Lower lobe of right lung (tissue), 2 donors: ENCODE measurements at places on chromosomes 5 and 9. TPM values are rescaled to one million over a fixed set of nuclear protein-coding genes. Genes with fewer than 3 reads are reported as not detected.

The TNFSF15 gene
- 5.2 TPM for total RNA-seq

DNA sequence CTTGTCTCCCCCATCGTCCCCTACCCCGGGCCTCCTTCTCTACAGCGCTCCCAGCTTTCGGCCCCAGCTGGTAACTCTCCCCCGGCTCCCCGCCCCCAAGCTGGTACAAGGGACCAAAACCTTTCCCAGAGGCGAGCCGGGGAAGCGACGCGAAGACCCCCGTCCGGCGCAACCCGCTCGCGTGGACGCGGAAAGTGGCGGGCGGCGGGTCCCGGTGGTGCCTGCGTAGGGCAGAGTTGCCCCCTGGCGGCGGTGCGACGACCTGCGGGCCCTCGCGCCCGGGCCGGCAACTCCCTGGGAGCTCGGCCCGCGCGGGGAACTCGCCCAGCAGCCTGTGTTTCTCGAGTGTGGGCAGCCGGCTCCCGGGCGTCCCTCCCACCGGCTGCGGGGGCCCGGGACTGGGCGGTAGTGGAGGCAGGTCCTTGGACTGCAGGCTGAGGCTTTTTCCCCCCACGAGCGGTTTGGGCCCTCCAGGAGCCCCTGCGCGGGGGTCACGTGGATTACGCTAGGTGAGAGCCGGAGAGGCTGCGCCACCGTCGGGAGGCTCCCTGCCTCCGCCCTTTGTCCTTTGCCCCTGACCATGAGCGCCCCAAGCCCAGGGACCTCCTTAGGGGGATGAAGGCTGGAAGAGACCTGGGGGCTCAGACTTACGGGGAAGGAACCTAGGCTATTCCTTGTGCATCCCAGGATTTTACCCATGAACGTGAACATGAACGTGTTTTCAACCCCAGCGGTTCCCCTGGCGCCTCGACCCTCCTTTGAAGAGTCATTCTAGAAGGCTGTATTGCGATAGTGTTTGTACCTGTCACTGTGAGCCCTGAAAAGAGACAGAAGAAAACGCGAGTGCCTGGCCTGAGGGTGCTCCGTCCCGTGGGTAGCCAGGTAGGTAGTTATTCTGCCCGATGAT, 2.9 kb upstream of the FOXD1 start:
- H3K4me1 ChIP-seq: peaks cover 25% of the 10 kb centered on the region
- H3K4me3 ChIP-seq: no peak overlapping the region
- H3K27me3 ChIP-seq: peaks cover 84% of the 10 kb centered on the region
- H3K27ac ChIP-seq: no peak overlapping the region
- no peaks in the 10 kb centered on the region for H3K36me3 ChIP-seq

The NRARP gene
- 6.5 TPM for total RNA-seq

DNA sequence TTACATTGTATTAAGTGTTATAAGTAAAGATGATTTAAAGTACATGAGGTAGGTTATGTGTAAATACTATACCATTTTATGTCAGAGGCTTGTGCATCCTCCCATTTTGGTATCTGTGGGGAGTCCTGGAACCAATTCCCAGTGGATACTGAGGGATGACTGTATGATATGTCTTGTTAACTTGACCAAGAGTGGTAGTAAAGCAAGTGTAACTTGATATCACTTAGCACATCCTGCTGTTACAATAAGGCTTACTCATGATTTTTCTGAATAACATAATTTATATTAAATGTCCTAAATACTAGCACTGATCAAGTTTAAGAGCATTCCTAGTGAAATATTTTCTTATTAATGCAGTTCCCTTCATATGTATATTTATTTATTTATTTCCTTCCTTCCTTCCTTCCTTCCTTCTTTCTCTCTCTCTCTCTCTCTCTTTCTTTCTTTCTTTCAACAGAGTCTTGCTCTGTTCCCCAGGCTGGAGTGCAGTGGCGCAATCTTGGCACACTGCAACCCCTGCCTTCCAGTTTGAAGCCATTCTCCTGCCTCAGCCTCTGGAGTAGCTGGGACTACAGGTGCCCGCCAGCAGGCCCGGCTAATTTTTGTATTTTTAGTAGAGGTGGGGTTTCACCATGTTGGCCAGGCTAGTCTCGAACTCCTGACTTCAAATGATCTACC, 7.5 kb downstream of the NDFIP1 start:
- no peak overlapping the region for H3K27ac ChIP-seq
- no peaks in the 10 kb centered on the region for H3K27me3 ChIP-seq
- H3K4me3 ChIP-seq: no peak overlapping the region
- no peaks in the 10 kb centered on the region for H3K36me3 ChIP-seq

GRCh38 chr9:89821081-89821480, 216.3 kb downstream of the GADD45G start:
- peaks cover 3% of the 10 kb centered on the region for H3K4me1 ChIP-seq
- H3K36me3 ChIP-seq: no peaks in the 10 kb centered on the region
- H3K27ac ChIP-seq: no peak overlapping the region
- H3K27me3 ChIP-seq: no peaks in the 10 kb centered on the region

- H3K4me3 ChIP-seq: no peak overlapping the region
- no peak overlapping the region for H3K27ac ChIP-seq
- no peaks in the 10 kb centered on the region for H3K4me1 ChIP-seq
- DNase-seq: no peak
- H3K36me3 ChIP-seq: peaks cover 93% of the 10 kb centered on the region
- H3K27me3 ChIP-seq: no peaks in the 10 kb centered on the region
These were observed 114.2 kb upstream of the CACNA1B start for GRCh38 chr9:137763271-137763955.

- no peaks in the 10 kb centered on the region for H3K27me3 ChIP-seq
- no peak overlapping the region for H3K27ac ChIP-seq
- no peak for DNase-seq
- H3K36me3 ChIP-seq: no peaks in the 10 kb centered on the region
These were observed 327.9 kb downstream of the TMEM161B start for GRCh38 chr5:87940775-87941174.

- H3K27ac ChIP-seq: peak overlapping the region; percentile 26
- H3K36me3 ChIP-seq: no peaks in the 10 kb centered on the region
- no peak overlapping the region for H3K4me3 ChIP-seq
- no peak for DNase-seq
- H3K27me3 ChIP-seq: no peaks in the 10 kb centered on the region
These were observed 76.7 kb upstream of the IL6ST start for GRCh38 chr5:56071470-56071869.

The SLC6A19 gene
- not detected for total RNA-seq

The GMCL2 gene
- total RNA-seq: not detected

The SCGB3A1 gene
- total RNA-seq: 1,318 TPM

DNA sequence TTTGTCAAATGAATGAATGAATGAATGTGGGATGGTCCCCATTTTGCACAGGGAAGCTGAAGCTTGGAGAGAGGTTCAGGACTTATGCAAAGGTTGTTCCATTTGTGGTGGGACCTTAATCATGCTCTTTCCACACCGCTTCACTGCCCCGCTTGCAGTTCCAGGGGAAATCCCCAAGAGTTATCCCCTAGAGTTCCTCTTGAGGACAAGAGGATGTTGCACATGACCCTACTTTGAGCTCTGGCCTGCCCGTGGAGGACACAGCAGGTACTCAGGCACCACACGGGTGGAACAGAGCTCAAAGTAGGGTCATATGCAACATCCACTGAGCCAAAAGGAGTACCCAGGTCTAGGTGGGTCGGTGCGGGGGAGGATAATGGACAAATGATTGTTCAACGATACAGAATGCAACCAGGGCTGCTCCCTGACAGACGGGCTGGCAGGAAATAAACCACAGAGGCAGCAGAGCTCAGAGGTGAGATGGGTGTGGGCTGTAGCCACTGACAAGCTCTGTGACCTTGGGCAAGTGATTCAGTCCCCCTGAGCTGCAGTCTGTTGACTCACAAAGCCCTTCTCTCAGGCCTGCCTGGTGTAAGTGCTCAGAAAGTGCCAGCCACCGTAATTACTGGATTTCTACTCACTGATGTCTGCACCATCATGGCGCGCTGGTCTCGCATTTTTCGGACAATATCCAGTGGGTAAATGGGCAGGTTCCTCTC, 60.3 kb upstream of the EPB41L4B start:
- H3K36me3 ChIP-seq: peaks cover 43% of the 10 kb centered on the region
- no peak overlapping the region for H3K27ac ChIP-seq
- no peaks in the 10 kb centered on the region for H3K4me1 ChIP-seq

DNA sequence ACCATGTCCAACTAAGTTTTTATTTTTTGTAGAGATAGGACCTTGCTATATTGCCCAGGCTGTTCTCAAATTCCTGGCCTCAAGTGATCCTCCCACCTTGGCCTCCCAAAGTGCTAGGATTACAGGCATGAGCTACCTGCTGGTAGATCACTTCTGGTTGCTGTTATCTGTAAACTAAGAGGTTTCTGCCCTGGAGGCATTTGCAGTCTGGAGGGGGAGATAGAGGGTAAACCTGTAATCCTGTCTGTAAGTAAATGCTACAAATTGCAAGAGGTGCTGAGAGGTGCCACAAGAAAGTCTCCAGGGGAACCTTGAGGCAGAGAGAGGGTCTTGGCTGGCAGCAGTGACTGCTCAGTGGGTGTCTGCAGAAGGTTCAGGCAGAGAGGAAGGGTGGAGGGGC, 29.0 kb upstream of the GGTA1 start:
- no peak overlapping the region for H3K4me3 ChIP-seq
- H3K36me3 ChIP-seq: no peaks in the 10 kb centered on the region
- H3K27me3 ChIP-seq: no peaks in the 10 kb centered on the region
- H3K4me1 ChIP-seq: no peaks in the 10 kb centered on the region
- DNase-seq: no peak

The SLC25A46 gene
- 37.9 TPM for total RNA-seq

DNA sequence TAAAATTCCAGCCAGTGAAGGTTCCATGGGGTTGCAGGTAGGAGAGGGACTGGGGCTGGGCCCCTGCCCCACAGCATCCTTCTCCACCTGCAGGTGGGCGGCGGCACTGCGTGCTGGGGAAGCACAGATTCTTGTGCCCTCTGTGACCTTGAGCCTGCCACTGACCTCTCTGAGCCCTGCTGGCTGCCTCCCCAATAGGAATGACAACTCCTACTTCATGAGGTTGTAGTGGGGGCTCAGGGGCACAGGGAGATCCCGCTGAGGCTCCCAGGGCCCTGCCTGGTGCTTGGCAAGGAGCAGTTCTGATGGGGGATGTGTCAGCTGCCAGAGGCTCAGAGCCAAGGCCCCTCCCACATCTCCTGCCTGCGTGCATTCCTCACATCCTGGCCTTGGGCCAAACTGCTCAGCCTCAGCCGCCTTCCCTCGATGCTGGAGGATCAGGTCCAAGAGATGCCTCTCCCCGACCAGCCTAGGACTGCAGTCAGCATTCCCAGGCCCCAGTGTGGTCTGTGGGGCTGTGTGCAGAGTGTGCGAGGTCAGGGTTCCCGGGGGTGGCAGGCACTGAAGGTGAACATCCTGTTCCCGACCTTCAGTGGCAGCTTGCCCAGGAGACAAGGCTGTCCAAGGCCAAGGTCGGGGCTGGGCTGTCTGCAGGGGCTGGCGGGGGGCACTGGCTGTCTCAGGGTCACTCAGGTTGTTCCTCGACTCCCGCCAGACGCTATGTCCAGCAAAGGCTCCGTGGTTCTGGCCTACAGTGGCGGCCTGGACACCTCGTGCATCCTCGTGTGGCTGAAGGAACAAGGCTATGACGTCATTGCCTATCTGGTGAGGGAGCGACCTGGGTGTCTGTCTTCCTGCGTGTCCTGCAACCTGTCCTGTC, 7.0 kb downstream of the ASS1 start:
- peaks cover 64% of the 10 kb centered on the region for H3K4me1 ChIP-seq
- DNase-seq: peak; percentile 86
- peak overlapping the region; percentile 72 for H3K27ac ChIP-seq
- peak overlapping the region; percentile 17 for H3K4me3 ChIP-seq
- H3K36me3 ChIP-seq: no peaks in the 10 kb centered on the region

DNA sequence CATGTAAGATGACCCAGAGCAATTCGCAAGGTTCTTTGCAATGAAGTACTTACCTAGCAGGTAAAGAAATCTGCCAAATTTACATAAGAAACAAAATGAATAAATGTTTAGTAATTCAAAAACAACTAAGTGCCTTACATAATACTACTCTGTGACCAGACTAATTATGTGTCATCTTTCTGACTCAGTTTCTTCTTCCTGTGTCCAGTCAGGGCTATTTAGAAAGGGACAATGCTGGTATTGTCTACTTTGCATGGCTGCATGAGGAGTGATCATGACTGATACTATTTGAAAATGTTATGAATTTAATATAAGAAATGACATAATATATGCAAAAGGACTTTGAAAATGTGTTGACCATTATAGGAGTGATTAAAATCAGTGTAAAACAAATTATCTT, 210.0 kb downstream of the TMEM161B start:
- no peaks in the 10 kb centered on the region for H3K36me3 ChIP-seq
- DNase-seq: no peak
- H3K27me3 ChIP-seq: no peaks in the 10 kb centered on the region
- no peaks in the 10 kb centered on the region for H3K4me1 ChIP-seq
- H3K4me3 ChIP-seq: no peak overlapping the region

DNA sequence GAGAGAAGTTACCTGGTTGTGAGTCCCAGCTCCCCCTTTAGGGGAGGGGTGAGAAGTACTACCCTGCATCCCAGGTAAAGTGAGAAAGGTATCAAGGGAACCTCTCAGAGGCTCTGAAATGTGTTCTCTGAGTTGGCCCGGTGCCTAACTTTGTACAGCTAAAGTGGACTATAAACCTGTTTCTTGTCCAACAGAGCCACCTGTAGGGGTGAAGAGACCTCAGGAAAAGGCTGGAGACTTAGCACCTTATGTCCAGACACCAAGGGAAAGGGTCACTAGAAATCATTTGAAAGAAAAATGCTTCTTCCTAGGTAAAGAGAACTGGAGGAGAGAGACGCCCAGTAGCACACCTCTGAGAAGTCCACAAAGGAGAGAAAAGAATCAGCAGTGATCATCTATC, 108.3 kb upstream of the KIF2A start:
- H3K27ac ChIP-seq: no peak overlapping the region
- H3K4me3 ChIP-seq: no peak overlapping the region
- DNase-seq: no peak
- no peaks in the 10 kb centered on the region for H3K36me3 ChIP-seq

The ECSCR gene
- total RNA-seq: 48.8 TPM

The RBM27 gene
- total RNA-seq: 17.0 TPM

The PDE6A gene
- total RNA-seq: not detected

DNA sequence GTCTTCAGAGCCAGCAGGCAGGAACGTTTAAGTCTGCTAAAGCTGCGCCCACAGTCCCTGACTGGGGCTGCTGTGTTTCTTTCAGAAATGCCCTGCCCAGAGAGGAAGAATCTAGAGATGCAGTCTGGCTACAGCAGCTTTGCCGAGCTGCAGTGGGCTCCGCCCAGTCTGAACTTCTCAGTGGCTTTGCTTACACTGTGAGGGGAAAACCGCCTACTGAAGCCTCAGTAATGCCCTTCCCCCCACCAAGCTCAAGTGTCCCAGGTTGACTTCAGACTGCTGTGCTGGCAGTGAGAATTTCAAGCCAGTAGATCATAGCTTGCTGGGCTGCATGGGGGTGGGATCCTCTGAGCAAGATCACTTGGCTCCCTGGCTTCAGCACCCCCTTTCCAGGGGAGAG, 78.4 kb downstream of the SREK1 start:
- no peaks in the 10 kb centered on the region for H3K27me3 ChIP-seq
- no peak overlapping the region for H3K4me3 ChIP-seq
- no peak overlapping the region for H3K27ac ChIP-seq

DNA sequence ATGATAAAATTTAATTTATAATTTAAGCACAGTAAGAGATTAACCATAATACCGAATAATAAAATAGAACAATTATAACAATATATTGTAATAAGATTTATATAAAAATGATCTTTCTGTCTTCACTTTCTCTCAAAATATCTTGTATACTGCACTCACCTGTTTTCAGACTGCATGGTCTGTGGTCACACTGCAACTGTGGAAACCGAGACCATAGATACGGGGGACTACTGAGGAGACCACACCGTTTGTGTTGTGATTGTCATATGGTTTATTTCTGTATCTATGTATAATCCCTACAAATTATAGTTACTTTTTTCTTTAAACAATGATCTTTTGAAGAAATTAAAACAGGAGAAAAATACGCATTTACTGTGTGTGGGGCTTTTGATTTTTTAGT, 78.8 kb upstream of the TNFAIP8 start:
- no peaks in the 10 kb centered on the region for H3K27me3 ChIP-seq
